ENCODE measurements at places on chromosomes 7 and 10.

DNA sequence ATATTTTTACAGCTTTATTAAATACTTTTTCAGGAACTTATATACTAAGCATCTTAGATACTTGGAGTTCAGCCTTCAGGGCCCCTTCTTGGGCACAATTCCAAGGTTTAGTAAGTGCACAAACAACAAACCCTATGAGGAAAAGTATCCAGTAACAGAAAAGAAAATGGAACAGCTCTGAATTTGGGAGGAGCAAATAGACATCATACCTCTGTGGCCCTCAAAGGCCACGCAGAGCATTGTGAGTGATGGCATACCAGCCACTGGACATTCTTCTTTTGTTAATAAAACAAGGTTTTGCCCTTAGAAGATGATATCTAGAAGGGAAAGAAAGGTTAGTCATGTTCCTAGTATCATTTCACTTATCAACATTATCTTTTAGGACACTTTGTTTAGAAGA lies 46.0 kb downstream of the ST7 start:
- DNase-seq: no peak

DNA sequence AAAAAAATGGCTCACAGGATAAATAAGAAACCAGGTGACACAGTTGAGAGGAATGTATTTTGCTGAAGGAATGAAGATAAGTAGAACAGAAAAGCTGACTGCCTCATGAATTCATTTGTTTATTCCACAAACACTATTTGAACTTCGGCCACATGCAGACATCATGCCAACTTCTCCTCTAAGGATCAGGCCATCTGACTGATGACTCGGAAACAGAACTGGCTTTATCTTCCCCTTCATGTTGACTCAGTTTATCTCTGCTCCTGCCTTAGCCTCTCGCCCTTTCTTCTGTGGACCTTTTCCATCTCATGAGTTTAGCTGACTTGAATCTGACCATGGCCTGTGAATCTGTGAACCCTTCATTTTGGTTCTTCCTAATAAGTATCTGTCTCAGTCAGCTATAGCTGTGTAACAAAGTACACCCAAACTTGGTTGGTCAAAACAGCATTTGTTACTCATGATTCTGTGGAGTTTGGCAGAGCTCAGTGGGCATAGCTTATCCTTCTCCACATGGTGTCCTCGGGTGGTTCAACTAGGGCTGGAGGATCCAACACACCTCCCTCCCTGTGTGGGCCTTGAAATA lies 44.0 kb upstream of the GRID1 start:
- DNase-seq: no peak

DNA sequence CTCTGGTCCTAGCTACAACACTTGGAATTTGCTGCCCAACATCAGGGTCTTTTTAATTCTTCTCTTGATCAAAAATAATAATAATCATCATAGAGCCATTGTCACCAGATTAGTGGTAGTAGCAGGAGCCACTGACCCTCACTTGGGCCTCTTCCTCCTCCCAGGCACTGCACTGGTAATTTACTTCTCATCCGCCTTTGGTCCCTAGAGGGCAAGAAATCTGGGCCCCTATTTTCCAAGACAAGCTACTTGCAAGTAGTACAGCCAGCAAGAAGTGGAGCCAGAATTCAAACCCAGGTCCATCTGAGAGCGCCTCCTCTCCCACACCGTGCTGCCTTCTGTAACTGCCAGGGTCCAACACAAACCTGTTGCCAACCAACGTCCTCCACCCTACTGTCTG lies 121.2 kb downstream of the SPDYE5 start:
- no peak for DNase-seq

DNA sequence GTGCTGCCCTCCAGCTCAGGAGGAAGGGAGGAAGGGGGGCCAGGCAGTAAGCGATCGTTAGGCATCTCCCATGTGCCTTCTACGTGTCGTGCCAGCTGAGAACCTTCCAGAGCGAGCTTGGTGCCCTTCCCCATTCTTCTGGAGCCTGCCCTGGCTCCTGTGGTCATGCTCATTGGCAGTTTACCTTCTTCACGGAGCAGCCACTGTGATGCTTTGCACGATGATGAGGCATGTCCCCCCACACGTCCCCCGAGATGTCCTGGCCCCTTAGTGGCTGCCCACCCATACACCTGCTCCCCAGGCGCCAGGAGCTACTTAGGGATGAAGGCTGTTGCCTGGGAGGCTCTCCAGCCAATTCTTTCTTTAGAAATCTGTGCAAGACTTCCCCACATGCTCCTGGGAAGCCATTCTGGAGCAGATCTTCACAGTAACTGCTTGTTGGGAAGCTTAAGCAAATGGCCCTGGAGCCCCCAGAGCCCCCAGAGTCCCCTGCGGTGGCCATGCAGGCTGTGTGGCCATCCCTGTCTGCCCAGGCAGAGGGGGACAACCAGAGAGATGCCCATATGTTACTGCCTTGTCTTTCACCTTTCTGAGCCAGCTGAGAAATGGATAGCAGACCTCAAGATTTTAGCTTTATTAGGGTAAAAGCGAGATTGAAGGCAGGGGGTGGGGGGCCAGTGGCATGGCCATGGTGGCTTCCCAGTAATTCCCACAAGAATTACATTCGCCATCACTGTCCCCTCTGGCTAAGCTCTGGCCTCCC lies 199.0 kb downstream of the EBF3 start:
- DNase-seq: no peak

DNA sequence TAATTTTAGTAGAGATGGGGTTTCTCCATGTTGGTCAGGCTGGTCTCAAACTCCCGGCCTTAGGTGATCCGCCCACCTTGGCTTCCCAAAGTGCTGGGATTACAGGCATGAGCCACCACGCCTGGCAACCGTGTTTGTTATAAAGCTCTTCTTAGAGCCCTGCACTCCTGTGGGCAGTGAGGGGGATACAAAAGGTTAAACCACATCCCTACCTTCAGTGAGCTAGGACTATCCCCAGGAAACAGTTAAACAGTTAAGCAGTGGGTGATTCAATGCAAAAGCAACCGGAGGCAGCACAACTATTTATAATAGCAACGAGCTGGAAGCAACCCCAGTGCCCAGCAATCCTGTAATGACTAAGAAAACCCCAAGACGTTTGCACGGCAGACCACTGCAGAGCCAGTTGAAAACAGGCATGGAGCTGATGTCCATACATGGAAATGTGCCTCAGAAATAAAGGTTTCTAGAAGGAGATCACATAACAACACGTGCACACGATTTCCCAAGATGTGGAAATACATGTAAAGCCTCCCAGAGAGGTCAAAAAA lies 107.2 kb upstream of the LYZL2 start:
- no peak for DNase-seq

Measured in stimulated activated CD4-positive, alpha-beta T cell treated with anti-CD3 and anti-CD28 coated beads, Interleukin-4, amount 100 ng/mL, for 24 hours (primary cell).